ENCODE measurements at places on chromosomes 12 and 14.

GRCh38 chr12:114165921-114166320 lies 199.8 kb upstream of the RBM19 start:
- DNase-seq: no peak

DNA sequence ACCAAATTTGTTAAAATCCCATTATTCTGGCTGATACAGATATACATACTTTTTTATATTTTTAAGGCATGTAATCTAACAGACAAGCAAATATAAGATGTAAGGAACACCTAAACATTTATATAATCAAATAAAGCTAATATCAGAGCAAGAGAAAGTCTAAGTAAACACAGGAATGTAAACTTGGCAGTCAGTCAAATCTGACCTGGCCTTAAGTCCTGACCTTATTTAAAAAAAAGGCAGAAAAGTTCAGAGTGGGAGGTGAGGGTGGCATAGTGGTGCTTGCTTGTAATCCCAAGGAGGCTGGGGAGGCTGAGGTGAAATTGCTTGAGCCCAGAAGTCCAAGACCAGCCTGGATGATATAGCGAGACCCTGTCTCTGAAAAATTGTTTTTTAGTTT lies 152.6 kb downstream of the DERA start:
- DNase-seq: no peak

DNA sequence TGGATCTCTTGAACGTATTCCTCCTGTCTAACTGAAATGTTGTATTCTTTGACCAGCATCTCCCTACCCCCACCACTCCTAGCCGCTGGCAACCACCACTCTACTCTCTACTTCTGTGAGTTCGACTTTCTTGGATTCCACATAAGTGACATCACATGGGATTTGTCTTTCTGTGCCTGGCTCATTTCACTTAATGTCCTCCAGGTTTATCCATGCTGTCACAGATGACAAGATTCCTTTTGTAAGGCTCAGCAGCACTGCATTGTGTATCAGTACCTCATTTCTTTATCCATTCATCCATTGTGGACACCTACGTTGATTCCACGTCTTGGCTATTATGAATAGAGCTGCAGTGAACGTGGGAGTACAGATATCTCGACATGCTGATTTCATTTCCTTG lies 10.5 kb downstream of the PRKAB1 start:
- no peak for DNase-seq

GRCh38 chr14:101933209-101933608 lies 31.2 kb upstream of the DYNC1H1 start:
- DNase-seq: no peak

DNA sequence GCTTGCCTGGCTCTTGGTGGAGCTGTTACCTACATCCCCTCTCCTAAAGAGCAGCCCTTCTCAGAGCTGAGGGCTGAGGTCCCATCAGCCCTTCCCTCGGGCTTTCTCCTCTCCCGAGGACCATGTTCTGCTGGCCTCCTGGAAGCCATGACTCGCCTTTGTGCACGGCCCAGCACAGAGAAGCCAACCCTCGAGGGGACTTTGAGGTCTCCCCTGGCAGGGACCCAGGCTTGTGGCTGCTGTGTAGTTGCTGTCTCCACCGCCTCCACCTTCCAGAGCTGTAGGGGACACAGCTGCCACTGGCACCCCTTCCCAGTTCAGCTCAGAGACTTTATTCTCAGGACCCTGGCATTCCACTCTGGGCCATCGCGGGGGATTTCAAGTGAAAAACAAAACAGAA lies 22.9 kb upstream of the CCND2 start:
- no peak for DNase-seq

DNA sequence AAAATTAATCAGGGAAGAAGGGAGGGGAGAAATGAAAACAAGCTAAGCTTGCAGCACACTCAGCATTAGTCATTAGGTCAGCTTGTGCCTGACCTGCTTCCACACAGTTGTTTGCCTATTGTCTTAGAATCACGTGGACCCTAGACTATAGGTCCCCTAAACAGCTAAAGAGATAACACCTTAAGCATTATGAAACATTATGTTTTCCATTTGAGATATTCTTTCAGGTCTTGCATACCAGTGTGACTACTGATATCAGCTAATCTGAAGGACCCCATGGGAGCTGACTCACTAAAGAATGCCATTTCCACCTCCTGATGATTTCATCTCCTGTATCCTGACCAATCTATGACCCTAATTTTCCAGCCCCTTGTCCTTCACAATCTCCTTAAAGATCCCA lies 154.1 kb upstream of the FUT8 start:
- DNase-seq: no peak

DNA sequence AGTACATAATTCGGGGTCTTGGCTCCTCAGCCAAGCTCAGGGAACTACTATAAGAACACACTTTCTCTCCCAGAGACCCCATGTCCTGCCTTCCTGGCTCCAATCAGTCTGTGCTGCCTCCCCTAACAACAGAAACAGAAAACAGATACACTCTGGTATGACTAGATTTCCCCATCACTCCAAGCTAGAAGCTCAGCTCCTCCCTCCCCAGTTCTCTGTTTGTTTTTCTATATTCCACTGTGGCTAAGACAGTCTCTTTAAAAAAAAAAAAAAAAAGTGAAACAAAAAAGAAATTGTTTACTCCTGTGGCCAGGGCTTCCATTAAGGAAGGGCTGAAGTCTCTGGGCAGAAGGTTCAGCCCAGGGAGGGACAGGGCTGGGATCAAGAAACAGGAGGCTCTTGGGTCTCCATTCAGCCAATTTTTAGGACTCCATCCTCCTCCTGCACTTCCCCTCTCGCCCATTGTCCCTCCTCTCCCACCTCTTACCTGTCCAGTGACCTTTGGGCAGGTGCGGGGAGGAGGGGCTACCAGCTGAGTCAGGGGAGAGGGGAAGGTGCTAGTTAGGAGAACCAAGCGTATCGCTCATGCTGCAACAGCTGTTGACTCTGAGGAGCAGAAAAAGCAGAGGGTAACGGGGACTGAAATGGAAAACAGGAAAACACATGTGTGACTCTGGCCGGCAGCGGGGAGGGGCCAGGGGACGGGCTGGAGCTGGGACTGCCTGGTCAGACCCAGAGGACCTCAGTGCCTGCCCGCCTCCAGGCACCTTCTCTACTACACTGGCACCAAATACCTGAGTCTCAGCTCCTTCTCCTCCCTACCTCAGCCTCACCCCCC lies 4.1 kb upstream of the SLC7A7 start:
- DNase-seq: no peak

GRCh38 chr12:6326316-6327228 lies 15.3 kb downstream of the TNFRSF1A start:
- DNase-seq: no peak

DNA sequence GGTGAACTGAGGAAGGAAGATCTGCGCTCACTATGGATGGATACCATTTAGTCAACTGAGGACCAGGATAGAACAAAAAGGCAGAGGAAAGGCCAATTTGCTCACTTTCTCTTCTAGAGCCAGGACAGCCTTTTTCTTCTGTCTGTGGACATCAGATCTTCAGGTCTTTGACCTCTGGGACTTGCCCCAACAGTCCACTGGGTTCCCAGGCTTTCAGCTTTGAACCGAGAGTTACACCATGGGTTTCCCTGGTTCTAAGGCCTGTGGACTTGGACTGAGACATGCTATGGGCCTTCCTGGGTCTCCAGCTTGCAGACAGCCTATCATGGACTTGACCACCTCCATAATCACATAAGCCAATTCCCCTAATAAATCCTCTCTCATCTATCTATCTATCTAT lies 232.0 kb downstream of the IPO8 start:
- no peak for DNase-seq

DNA sequence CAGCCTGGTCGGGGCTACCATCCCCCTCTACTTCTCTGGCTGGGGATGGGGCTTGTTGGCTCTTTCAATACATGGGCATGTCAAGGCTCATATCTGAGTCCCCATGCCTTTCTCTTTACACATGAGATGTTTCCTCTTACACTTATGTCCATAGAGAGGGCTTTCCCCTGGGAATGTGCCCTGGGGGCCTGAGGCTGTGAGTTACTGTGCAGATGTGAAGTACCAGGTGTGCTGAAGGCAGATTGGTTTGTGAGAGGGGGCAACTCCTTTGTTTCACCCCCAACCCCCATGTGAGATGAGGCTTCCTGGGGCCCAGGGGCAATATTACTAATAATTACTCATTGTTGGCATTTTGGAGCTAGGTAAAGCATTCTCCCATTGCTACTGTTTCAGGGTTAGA lies 32.8 kb downstream of the NRXN3 start:
- no peak for DNase-seq

- no peak for DNase-seq
Observed at GRCh38 chr12:86770871-86771270, 514.7 kb upstream of the MGAT4C start.

- no peak for DNase-seq
Observed at GRCh38 chr14:85527006-85527405, 2.9 kb upstream of the FLRT2 start.
